Choroid plexus epithelial cell (primary cell): ENCODE measurements at places on chromosomes 3 and 15.

DNA sequence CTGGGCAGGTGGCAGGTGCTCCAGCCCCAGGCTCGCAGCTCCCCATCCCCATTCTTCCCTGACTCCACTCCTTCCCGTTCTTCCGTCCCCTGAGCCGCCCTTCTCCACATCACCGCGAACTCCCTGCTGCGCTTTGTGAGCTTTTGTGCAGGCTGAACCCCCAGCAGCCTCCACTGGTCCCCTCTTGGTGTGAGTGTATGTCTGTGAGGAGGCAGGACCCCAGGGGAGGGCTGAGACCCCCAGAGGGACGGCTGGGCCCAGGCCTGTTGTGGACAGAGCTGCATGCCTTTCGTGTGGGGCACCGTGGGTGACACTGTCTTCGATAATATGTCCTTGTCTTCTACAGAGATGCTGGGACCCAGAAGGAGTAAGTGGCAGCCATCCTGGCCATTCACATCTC is 7.3 kb upstream of the ITIH3 start:
- DNase-seq, result no peak

GRCh38 chr3:73926360-73927202 is 301.8 kb upstream of the PDZRN3 start:
- DNase-seq, result no peak

GRCh38 chr15:77483425-77484140 is 62.9 kb downstream of the HMG20A start:
- no peak for DNase-seq

DNA sequence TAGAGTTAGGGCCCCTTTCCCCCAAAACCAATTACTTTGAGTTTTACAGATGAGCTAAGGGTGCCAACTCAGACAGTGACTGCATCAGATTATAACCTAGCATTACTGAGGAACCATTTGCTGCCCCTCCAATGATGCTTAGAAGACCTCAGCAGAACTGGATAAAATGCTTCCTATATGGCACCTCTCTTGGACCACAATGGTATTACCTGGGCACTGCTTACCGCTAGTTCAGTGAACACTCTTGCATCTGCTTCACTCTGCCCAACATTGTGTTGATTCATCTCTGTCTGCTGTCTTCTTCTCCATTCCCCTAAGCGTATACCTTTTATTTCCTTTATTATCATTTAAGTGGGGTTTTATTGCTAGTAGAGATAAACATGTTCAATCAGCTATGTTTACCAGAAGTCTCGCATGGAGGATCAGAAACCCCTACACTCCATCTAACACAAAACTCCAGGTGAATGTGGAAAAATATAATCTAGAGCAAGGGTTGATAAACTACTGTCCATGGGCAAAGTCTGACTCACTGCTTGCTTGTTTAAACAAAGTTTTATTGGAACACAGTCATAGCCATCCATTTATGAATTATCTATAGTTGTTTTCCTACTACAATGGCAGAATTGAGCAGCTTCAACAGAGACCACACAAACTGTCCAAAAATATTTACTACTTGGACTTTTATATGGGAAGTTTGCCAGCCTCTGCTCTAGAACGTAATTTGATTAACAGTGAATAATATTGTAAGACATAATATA is 100.2 kb upstream of the PTX3 start:
- no peak for DNase-seq

GRCh38 chr3:81884791-81885190 is 123.3 kb upstream of the GBE1 start:
- DNase-seq, result no peak

GRCh38 chr3:10288575-10288960 is 4.2 kb downstream of the GHRL start:
- no peak for DNase-seq

GRCh38 chr3:151743855-151744254 is 10.1 kb downstream of the AADACL2 start:
- DNase-seq, result no peak

GRCh38 chr3:151483488-151483887 is 22.6 kb upstream of the IGSF10 start:
- DNase-seq, result no peak

DNA sequence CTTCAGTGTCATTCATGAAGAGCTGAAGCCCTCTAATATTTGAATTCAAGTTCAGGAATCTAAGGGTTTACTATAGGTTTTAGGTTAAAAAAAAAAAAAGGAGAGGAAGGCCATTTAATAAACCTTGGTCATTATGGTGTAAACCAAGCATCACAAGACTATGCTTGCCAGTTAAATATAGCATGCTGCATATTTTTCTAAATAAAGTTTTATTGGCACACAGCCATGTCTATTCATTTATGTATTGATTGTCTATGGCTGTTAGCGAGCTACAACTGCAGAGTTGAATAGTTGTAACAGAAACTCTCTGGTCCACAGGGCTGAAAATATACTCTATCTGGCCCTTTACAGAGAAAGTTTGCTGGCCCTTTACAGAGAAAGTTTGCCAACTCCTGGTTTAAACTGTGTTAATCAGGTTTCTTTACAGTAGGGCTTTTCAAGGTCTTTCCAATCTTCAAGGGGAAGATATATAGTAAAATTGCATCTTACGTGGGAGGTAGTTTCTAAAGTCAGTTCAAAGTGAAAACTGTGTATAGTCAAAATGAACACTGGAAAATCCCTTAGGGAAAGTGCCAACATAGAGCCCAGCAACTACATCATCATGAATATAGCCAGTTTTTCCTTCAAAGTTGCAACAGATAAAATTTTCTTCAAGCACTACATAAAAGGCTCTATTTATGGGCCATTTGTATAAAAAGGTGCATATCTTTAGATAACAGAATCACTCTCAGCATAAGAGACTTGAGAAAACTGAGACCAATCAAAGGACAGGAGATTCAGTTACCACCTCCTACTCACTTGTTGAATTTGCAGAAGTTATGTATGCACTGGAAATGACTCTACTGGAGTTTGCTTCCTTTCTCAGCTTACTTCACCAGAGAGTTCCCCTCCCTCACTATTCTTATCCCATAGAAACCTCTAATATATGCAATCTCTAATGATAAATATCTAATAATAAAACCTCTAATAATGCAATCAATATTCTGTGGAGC is 49.7 kb upstream of the FRMD4B start:
- no peak for DNase-seq

GRCh38 chr3:178434206-178434805 is 101.9 kb upstream of the KCNMB2 start:
- DNase-seq, result peak; percentile 40

DNA sequence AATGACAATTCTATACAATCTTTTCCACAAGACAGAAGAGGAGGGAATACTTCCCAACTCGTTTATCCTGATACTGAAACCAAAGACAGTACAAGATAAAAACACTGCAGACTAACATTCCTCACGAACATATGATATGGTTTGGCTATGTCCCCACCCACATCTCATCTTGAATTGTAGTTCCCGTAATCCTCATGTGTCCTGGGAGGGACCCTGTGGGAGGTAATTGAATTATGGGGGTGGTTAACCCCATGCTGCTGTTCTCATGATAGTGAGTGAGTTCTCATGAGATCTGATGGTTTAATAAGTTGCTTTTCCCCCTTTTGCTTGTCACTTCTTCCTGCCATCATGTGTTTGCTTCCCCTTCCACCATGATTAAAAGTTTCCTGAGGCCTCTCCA is 83.9 kb upstream of the PROK2 start:
- DNase-seq, result no peak

DNA sequence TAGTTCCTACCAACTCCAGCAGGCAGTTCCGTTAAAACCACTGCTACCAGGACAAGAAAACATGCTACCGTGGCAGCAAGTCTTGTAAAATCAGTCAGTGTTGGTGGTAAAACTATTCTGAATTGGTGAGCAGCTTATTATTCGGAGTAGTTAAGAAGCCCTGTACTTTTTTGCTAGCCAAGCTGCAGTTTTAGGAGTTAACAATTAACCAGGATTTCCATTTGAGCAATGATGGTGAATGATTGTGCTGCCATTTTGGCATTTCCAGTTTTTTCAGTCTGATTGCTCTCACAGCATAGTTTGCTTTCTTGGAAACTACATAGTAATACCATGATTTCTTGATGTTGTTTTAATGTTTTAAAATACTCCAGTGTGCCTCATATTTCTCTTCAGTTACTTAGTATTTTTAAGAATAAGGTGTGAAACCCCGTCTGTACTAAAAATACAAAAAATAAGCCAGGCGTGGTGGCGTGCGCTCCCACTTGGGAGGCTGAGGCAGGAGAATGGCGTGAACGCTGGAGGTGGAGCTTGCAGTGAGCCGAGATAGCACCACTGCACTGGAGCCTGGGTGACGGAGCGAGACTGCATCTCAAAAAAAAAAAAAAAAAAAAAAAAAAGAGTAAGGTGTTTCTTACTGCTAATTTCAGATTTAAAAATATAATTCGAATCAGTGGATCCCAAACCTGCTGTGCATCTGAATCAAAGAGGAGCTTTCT is 43.8 kb upstream of the SCAANT1 start:
- DNase-seq, result no peak

- DNase-seq, result no peak
These were observed 127.6 kb downstream of the FBLN2 start for GRCh38 chr3:13676356-13677017.
